Suppressor macrophage treated with lipopolysaccharide for 1 hour (primary cell): ENCODE measurements at places on chromosomes 16 and 17.

DNA sequence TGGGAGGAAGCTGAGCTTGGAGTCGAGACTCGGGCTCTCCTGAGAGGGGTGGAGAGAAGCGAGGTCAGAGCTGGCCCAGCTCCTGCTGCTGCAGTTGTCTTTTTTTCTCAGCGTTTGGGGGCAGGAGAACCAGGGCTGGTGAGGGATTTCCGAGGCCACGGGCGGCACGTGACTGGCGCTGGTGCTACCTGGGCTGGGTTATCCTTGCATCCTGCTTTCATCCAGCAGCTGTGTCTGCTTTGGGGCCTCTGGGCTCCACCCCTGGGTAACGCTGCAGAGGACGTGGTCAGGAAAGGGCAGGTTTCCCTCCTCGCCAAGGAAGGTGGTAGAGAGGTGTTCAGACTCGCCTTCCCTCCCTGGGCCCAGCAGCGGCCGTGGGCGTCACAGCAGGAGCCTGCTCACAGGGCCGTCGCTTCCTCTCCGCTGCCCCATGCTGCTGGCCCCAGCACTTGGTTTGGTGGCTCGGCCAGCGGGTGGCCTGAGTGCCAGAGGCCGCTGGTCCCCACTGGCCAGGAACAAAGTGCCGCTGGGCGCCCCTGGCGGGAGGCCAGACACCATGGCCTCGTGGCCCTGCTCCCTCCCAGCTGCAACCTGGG, 22.5 kb downstream of the GSE1 start:
- no peak for DNase-seq

GRCh38 chr17:54945671-54946070, 22.8 kb downstream of the COX11 start:
- DNase-seq: no peak

DNA sequence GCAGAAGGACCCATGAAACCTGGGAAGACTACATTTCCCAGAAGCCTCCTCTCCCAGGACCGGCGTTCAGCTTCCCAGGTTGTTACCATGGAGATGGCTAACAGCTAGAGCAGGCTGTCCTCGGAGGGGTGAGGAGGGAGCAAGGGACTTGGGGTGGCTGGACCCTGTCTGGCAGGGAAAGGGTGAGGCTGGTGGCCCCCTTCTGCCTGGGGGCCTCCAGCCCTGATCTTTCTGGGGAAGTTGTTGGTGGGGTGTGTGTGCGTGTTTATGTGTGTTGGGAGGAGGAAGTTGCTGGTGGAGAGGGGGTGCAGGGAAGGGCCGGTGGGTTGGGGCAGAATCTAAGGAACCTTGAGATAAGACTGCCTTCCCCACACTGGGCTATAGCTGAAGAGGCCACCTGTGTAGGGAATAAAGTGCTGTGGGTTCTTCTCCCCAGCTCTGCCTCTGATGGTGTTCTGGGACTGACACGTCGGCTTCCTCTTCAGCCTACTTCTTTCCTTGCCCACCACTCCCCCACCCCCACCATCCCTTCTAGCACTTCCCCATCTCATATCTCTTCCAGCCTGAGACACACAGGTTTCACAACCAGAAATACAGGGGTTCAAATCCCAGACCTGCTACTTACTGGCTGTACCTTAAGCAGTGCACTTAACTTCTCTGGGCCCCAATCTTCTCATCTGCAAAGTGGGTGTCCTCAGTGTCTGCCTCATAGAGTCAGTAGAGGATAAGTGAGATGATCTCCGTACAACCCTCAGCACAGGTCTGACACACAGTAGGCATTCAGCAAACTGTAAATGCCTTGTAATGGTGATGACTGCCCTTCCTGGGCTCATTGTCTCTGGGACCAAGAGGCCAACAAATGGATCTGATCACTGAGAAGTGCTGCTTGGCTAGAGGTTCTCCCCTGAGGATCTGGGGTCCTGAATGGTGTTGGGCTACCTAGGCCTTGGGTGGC, at the start of gene DRC7:
TSS of gene DRC7 (plus strand) at position 82 of the 955 bp plus-strand sequence. CDS start 3,144 bp downstream, outside the sequence.
- DNase-seq: peak; percentile 64

DNA sequence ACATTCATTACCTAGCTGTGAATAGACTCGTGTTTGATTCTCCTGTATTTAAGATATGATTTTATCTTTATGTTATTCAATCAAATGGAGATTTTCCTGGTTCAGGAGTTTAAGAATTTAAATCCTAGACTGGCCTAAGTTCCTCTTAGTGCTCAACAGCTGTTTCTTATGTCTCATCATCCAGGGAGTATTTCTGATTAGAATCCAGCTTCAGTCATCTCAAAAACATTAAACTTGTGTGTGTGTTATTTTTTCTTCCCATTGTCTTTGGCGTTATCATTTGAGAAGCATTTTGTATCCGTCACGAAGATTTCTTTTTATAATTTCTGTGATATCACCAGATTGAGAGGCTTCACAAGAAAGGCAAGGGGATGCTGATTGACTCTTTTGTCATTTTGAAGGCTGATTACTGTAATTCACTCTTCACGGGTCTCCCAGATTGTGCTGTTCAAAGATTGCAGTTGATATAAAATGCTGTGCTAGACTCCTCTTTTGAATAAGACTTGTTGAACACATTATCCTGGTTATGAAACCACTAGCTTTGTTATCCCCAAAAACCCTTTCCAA, 204.8 kb downstream of the CDH8 start:
- DNase-seq: no peak

GRCh38 chr17:1289695-1290094, 10.2 kb downstream of the TRARG1 start:
- DNase-seq: no peak

DNA sequence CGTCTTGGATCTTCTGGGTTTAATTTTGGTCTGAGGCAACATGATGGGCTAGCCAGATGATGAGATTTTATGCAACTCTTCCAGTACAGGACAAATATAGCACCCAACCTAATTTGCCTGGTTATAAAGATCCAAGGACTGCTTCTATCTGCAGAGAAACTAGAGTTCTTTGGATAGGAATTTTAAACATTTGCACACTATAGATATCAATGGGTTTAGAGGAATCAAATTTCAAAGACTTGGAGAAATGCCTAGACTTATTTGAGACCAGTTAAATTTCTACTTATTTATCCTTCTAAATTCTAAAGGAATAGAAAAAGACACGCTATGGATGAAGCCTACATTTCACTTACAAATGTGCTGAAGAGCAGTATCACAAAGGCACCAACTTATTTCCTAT, 12.6 kb downstream of the PMFBP1 start:
- no peak for DNase-seq

GRCh38 chr17:48927978-48928745, 16.5 kb downstream of the SNF8 start:
- DNase-seq: no peak

DNA sequence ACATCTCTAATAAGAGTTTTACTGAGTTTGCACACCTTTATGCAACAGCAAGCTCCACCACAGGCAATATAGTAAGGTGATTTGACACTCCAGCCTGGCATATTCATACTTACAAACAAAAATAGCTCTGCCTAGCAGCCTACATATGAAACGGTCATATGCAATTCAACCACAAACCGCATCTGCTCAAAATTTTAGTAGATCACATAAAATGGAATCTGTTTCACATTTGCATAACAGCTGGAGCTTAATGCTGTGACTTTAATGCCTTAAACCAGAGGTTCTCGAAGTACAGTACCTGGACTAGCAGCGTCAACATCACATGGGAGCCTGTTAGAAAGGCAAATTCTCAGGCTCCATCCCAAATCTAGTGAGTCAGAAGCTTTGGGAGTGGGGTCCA, 578.4 kb downstream of the CDH11 start:
- DNase-seq: no peak

DNA sequence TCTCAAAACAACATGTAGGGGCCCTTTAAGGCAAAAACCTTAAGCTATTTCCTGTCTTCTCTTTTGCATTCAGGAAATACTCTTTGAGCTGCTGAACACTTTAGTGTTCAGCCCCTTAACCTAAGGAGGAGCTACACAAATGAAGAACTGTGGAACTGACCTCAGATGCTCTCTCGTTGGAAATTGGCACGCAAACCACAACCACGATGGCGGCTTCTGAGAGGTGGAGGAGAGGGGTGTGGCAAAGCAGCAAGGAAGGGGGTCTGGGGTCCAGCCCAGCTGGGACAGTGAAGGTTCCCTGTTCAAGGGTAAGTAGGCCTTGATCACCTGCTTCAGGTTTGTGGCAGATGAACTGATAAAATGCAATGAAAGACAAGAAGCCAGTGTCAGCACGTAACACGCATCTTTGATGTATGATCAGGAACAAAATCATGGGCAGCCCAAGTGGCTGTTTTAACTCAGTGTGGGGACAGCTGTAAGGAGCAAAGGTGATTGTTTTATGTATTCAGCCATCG, 291.6 kb upstream of the TNRC6C start:
- no peak for DNase-seq

DNA sequence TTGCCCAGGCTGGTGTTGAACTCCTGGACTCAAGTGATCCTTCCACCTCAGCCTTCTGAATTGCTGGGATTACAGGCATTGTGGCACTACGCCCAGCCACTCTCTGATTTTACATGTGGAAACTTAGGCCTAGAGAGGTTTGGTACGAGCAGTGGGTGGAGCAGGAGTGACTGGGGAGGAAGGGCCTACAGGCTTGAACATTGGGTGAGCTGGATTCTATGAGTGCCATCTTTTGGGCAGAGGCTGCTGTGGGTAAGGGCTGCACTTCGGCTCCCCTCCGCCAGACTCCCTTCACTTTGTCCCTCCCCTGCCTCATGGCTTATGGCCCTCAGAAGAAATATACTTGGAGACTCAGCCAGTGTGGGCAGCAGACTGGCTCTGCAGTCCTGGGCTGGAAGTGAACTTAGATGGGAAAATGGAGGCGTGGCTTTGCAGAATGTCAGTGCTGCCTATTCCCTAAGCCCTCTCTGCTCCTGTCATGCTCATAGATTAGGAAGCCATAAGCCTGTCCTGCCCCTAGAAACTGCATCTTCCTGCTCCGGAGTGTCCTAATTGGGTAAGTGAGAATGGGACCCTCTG, 9.5 kb upstream of the MRC2 start:
- no peak for DNase-seq

- DNase-seq: no peak
These were observed 55.1 kb downstream of the WNT3 start for GRCh38 chr17:46763416-46763815.

DNA sequence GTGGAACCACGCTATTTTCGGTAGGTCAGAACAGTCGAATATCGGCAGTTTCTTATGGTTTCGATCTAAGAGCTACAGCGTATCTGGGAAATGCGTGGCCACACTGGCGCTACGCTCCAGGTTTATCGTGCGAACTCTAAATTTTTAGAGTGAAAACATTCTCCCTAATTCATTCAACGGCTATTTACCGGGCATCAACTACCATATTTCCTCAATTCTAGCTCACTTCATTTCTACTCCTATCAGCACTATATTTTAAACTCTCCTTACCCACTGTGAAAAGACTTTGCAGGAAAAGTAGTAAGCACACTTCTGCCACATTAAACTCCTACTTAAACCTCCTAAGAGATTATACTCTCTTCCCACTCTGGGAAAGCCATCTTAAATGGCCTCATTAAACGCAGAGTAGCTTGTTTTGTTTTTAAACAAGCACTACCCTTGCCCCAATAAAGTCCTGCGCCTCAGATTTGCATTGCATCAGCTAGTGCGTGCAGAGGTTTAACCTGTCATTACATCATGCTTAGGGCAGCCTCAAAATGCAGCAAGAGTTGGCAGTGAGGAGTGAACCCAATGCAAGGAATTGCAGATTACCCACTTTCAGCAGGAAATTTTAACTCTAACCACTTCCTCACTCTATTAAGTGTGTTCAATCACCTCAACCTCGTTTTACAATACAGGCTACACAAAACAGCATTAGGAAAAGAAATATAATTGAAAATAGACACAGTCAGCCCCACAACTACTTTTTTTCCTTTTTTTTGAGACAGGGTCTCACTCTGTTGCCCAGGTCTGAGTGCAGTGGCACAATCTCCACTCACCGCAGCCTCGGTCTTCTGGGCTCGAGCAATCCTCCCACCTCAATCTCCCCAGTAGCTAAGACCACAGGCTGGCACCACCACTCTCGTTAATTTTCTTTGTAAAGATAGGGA, 18.8 kb downstream of the SIAH1 start:
- DNase-seq: peak; percentile 57

DNA sequence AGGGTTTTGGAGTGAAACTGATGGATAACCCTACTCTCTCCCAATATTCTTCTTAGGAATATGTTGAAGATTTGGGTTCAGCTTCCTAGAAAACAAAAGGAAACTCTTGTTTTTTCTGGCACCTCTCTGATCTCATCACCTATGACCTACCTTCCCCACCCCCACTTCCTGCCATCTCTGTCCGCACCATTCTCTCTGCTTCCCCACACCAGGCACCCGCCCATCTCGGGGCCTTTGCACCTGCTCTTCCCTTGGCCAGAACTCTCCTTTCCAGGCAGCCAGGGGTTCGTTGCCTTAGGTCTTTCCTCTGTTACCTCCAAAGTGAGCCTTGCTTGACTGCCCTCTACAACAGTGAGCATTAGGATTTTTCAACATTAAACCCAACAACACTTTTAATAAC, 159.7 kb downstream of the IRX3 start:
- peak; percentile 17 for DNase-seq

GRCh38 chr17:81930142-81931125, 2.9 kb upstream of the MAFG start:
- DNase-seq: no peak

DNA sequence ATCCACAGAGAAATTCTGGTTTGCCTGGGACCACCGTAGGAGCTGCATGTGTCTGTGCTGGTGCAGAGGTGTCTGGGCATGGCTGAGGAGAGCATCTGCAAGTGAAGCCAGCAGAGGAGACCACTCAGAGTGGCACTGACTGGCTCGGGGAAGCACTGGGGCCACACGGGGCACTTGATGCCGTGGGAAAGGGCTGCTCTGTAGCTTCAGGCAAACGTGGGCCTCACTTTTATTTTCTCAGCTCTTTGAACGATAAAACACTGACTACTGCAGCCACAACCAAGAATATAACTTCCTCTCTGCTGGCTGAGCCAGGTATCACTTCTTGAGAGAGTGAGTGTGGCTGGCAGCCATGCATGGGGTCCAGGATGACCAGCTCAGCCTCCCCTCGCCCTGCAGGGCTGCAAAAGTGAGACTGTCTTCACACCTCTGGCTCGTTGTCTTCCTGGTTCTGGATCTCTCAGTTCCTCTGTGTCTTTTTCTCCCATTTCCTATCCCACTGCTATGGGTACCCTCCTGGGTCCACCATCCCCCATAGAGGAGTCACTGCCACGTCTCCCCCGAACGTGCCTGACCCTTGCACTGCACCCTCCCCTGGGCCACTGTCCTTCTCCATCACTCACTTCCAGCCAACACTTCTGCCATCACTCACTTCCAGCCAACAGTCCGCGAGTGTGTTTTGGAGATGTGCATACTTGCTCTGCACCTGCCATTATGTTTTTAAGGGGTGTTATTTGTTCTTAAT, 201.4 kb upstream of the CHMP6 start:
- DNase-seq: no peak

GRCh38 chr17:74117999-74118421, 85.5 kb upstream of the RPL38 start:
- DNase-seq: no peak

- DNase-seq: no peak
These were observed 27.1 kb upstream of the CIITA start for GRCh38 chr16:10849736-10850477.

GRCh38 chr17:65071861-65072260, 15.3 kb upstream of the GNA13 start:
- DNase-seq: no peak

- no peak for DNase-seq
These were observed 38.3 kb downstream of the CDK5R1 start for GRCh38 chr17:32525122-32525521.

GRCh38 chr17:81838753-81839255, 4.0 kb upstream of the PPP1R27 start:
- no peak for DNase-seq
